ENCODE measurements at places on chromosomes 3 and 15. TPM values are rescaled to one million over a fixed set of nuclear protein-coding genes. Genes with fewer than 3 reads are reported as not detected.

TAGLN3 gene
- polyA plus RNA-seq: 2.3 TPM

DNA sequence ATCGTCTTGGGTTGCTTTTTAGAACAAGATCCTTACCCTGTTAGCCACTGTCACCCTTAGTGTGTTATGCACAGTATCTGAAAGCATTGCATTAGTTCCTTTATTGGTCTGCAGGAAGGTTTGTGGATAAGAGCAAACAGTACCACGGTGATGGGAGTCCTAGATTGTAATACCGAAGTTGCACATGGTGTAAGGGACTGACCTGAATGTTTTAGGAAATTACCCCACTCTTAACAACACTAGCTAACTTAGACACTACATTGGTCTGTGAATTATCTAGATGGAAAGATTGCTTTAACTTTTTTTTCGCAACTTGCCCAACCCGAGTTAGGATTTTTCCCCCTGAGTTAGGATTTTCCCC, 1.3 kb downstream of the STT3B start:
- peak; percentile 33 for DNase-seq

DNA sequence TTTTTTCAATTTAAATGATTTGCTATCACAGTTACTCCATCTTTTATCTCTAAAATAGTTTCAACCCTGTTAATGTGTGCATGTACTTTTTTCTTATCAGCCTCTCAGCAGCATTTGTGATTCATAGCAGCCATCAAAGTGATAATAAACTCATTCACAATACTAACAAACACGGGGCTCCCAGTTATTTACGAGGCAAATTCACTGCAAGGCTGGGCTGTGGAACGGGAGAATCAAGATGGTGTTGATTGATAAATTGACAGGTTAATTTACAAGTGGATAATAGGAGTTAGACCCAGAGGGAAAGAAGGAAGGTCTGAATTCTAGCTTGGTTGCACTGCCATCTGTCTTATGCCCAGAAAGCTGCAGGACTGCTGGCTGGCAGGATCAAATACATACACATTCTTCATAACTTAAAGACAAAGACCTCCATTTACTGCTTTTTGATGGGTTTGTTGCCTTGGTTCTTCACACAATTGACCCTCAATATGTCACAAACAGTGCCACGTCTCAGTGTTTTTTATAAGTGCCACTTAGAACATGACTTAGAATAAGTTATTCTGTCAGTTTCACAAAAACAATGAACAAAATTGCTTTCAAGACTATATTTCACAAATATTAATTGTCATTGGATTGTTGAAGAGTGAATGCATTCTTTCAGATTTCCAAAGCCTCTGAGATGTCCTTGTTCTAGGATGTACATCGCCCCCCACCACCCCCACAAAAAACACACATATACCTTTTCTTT, 562.8 kb downstream of the NR2F2 start:
- no peak for DNase-seq

- DNase-seq: no peak
These were observed 17.5 kb upstream of the KCTD6 start for GRCh38 chr3:58474348-58474911.

GRCh38 chr3:150022381-150023238, 51.9 kb upstream of the PFN2 start:
- DNase-seq: no peak

GRCh38 chr3:122858373-122858772, 63.5 kb downstream of the SLC49A4 start:
- no peak for DNase-seq

- no peak for DNase-seq
These were observed 99.4 kb downstream of the ADAM10 start for GRCh38 chr15:58650102-58650501.

Data from renal pelvis (tissue), 12 donors.